Hematopoietic multipotent progenitor cell treated with erythropoietin and hydrocortisone succinate and interleukin-3 and kit ligand, for 4 days (in vitro differentiated cells): ENCODE measurements at places on chromosomes 5 and 9.

- DNase-seq = peak; percentile 80
These were observed 87.3 kb upstream of the GNAQ start for GRCh38 chr9:78118742-78119473.

GRCh38 chr9:137558127-137558526 is 6.4 kb downstream of the MRPL41 start:
- DNase-seq = no peak

GRCh38 chr9:109382182-109382581 is 61.3 kb upstream of the EPB41L4B start:
- DNase-seq = no peak

GRCh38 chr5:13250464-13251291 is 693.8 kb downstream of the DNAH5 start:
- DNase-seq = peak; percentile 61

- DNase-seq = no peak
These were observed 46.8 kb downstream of the ELAVL2 start for GRCh38 chr9:23779220-23779619.

- no peak for DNase-seq
These were observed 85.8 kb downstream of the LHFPL2 start for GRCh38 chr5:78562714-78563330.
